Common myeloid progenitor, CD34-positive (primary cell): ENCODE measurements at places on chromosomes 16 and 17.

DNA sequence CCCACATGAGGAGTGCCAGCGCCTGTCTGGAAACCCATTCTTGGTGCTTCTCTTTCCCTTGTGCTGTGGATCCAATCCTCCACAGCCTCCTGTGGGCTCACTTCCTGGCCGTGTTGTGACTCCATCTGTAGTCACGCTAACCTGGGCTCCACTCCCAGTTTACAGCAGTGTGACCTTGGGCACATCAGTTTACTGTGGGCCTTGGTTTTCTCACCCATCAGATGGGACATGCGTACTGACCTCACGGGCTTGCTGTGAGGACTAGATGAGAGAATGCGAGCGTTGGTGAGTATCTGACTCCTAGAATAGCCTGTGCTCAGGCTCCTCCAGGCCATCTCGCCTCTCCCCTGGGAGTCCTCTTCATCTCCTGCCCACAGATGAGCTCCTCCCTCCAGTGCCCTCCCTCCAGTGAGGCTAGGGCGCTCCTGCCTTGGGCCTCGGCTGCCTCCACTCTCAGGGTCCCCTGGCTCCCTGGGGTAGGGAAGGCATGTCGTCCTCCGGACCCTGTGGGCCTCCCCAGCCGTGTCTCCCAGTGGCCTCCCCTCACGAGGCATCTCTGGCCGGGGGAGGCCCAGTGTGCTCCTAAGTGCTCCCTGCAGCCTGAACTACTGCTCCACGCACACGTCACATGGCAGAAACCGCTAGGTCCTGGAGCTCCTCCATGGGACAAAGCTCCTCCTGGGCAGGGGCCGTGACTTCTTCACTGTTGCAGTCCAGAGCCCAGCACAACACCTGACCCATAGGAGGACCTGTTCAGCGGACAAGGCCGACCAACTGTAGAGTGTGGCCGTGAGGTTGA lies 5.2 kb upstream of the FOXJ1 start:
- no peak overlapping the region for H3K4me3 ChIP-seq
- no peak for DNase-seq
- H3K4me1 ChIP-seq, result peaks cover 53% of the 10 kb centered on the region
- no peaks in the 10 kb centered on the region for H3K36me3 ChIP-seq
- no peak overlapping the region for H3K27ac ChIP-seq

DNA sequence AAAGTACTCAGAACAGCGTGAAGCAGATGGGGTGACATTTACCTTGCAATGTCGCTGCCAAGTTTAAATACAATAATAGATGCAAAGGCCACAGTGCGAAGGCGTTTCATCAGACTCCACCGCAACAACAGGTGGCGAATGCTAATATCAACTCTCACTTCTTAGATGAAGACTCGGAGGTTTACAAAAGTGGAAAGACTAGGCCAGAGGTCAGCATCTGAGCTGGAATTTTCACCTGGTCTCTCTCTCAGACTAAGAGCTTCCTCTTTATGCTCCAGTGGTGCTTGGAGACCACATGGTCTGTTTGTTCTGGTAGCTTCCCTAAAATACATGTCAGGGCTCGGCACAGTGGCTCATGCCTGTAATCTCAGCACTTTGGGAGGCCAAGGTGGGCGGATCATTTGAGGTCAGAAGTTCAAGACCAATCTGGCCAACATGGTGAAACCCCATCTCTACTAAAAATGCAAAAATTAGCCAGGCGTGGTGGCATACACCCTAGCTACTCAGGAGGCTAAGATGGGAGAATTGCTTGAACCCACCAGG lies 169.1 kb downstream of the XYLT1 start:
- no peaks in the 10 kb centered on the region for H3K27me3 ChIP-seq
- H3K27ac ChIP-seq, result no peak overlapping the region
- H3K4me3 ChIP-seq, result no peak overlapping the region
- peaks cover 8% of the 10 kb centered on the region for H3K4me1 ChIP-seq

- H3K27me3 ChIP-seq, result no peaks in the 10 kb centered on the region
- H3K27ac ChIP-seq, result peak overlapping the region; percentile 9
- peak; percentile 64 for DNase-seq
- H3K4me3 ChIP-seq, result peak overlapping the region; percentile 88
These were observed 1.3 kb downstream of the ZNF652 start for GRCh38 chr17:49360796-49361128.

GRCh38 chr17:4522661-4523060 lies 24.0 kb downstream of the SPNS2 start:
- no peak overlapping the region for H3K27ac ChIP-seq
- H3K4me1 ChIP-seq, result no peaks in the 10 kb centered on the region
- no peaks in the 10 kb centered on the region for H3K27me3 ChIP-seq
- DNase-seq, result no peak
- H3K36me3 ChIP-seq, result peaks cover 21% of the 10 kb centered on the region
- no peak overlapping the region for H3K4me3 ChIP-seq

DNA sequence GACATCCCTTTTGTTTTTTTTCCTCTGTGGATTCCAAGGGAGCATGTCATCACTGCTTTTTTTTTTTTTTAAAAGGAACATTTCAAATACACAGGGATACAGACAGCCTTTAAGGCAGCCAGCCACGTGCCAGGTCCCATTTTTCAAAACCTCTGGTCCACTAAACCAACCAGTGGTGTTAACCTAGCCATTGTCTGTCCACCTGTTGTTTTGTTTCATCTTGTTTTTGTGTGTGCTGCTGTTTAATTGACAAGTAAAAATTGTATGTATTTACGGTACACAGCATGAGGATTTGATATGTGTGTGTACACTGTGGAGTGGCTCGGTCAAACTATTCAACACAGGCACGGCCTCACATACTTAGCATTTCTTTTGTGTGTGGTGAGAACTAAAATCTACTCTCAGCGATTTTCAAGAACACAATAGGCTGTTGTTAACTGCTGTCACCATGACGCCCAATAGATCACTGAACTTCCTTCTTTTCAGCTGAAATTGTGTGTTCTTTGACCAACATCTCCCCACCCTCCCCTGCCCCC lies 19.2 kb downstream of the TMEM114 start:
- H3K27me3 ChIP-seq, result no peaks in the 10 kb centered on the region
- peaks cover 2% of the 10 kb centered on the region for H3K4me1 ChIP-seq
- no peaks in the 10 kb centered on the region for H3K36me3 ChIP-seq
- H3K4me3 ChIP-seq, result no peak overlapping the region

- no peaks in the 10 kb centered on the region for H3K27me3 ChIP-seq
- DNase-seq, result peak; percentile 77
- no peak overlapping the region for H3K27ac ChIP-seq
- peaks cover 15% of the 10 kb centered on the region for H3K4me1 ChIP-seq
These were observed 315.4 kb downstream of the MAP2K6 start for GRCh38 chr17:69729944-69730343.

DNA sequence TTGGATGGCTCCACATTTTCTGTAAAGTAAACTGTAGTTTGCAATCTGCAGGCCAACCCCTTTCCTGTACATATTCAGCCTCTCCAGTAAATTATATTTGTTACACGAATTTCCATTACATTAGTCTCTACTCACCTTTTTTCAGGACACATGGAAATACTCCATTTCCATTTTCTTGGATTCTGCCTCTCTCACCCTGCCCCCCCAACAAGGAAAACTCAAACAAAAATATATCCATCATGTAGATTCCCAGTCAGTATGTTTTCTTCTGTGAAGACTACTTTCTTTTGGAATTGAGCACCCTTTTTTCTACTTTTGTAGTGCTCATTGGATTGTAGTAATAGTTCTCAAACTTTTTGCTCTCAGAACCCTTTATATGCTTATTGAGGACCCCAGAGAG lies 2.9 kb downstream of the PPM1D start:
- peak overlapping the region; percentile 94 for H3K4me3 ChIP-seq
- no peaks in the 10 kb centered on the region for H3K27me3 ChIP-seq
- peaks cover 33% of the 10 kb centered on the region for H3K4me1 ChIP-seq
- peak overlapping the region; percentile 5 for H3K27ac ChIP-seq
- no peaks in the 10 kb centered on the region for H3K36me3 ChIP-seq

- H3K27me3 ChIP-seq, result no peaks in the 10 kb centered on the region
- peaks cover 69% of the 10 kb centered on the region for H3K4me1 ChIP-seq
- no peak overlapping the region for H3K27ac ChIP-seq
These were observed 57.1 kb downstream of the CYTH1 start for GRCh38 chr17:78724999-78725398.

DNA sequence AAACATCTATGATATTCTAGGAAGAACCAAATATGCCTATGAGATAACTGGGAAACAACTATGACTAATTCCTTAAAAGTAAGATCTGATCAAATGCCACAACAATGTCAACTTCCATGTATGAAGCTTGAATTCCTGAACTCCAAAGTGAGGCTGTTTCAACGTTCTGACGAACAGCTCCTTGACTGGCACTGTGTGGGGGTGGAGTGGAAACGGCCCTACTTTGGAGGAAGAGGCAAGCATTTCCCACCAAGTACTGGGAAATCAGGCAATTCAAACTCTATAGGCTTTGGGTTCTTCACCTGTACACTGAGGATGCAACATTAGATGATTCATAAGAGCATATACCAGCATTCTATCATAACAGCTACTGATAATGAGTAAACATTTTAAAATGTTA lies 187.2 kb downstream of the CDK5R1 start:
- no peak overlapping the region for H3K4me3 ChIP-seq
- DNase-seq, result no peak
- no peaks in the 10 kb centered on the region for H3K27me3 ChIP-seq
- H3K36me3 ChIP-seq, result no peaks in the 10 kb centered on the region
- H3K27ac ChIP-seq, result no peak overlapping the region
- no peaks in the 10 kb centered on the region for H3K4me1 ChIP-seq

DNA sequence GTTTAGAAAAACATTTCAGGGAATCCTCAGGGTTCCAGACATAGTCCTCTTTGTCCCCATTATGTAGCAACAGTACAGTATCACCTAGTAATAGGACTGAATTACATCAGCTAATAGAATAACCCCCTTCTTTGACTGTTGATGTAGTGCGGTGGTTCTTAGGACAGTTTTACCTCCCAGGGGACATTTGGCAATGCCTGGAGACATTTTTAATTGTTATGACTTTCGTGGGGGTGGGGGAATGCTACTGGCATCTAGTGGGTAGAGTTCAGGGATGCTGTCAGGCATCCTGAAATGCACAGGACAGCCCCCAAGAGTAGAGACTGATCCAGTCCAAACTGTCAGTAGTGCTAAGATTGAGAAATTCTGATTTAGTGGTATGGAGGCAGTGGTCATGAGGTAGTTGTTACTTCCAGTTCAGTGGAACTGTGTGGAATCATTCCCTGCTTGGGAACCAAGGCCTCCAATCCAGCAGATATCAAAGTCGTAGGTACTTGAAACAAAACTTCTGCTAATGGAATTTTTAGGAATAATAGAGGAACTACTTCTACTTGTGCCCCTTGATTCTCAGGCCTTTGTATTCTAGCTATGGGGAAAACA lies 20.3 kb downstream of the NF1 start:
- H3K27ac ChIP-seq, result no peak overlapping the region
- no peaks in the 10 kb centered on the region for H3K36me3 ChIP-seq
- no peak overlapping the region for H3K4me3 ChIP-seq
- H3K4me1 ChIP-seq, result no peaks in the 10 kb centered on the region
- DNase-seq, result no peak

DNA sequence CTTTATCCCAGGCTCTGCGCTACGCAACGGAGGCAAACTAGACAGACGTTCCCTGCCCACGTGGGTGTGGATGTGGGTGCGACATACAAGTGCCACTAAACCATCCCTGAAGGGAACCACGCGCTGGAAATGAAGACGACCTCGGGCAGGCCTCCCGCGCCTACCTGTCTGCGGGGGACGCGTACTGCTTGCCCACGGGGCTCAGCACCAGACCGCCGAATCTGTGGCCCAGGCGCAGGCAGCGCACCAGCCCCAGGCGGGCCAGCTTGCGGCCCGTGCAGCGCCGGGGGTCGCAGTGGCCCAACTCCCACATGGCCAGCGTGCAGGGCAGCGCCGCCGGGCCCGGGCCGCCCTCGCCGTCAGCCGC lies 480 bp downstream of the TSR3 start:
- peak overlapping the region; percentile 93 for H3K4me3 ChIP-seq
- H3K36me3 ChIP-seq, result peaks cover 2% of the 10 kb centered on the region

DNA sequence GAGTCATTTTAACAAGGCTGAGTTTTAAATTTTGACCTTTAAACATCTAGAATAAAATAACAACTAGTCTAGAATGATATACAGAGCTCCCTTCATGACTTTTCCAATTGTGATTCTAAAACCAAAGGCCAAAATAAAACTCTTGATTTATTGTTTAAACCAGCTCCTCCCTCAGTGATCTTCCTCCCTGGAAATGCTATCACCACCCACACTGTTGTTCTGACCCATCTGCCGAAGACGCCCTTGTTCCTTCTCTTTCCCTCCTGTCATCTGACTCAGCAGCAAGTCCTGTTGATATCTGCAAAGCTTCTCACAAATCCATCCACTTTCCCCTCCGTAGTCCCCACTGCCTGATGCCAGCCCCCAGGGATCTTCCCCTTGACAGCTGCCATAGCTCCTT lies 231.6 kb upstream of the DYNLRB2 start:
- H3K27me3 ChIP-seq, result no peaks in the 10 kb centered on the region
- no peaks in the 10 kb centered on the region for H3K4me1 ChIP-seq
- no peaks in the 10 kb centered on the region for H3K36me3 ChIP-seq
- no peak for DNase-seq
- no peak overlapping the region for H3K4me3 ChIP-seq

DNA sequence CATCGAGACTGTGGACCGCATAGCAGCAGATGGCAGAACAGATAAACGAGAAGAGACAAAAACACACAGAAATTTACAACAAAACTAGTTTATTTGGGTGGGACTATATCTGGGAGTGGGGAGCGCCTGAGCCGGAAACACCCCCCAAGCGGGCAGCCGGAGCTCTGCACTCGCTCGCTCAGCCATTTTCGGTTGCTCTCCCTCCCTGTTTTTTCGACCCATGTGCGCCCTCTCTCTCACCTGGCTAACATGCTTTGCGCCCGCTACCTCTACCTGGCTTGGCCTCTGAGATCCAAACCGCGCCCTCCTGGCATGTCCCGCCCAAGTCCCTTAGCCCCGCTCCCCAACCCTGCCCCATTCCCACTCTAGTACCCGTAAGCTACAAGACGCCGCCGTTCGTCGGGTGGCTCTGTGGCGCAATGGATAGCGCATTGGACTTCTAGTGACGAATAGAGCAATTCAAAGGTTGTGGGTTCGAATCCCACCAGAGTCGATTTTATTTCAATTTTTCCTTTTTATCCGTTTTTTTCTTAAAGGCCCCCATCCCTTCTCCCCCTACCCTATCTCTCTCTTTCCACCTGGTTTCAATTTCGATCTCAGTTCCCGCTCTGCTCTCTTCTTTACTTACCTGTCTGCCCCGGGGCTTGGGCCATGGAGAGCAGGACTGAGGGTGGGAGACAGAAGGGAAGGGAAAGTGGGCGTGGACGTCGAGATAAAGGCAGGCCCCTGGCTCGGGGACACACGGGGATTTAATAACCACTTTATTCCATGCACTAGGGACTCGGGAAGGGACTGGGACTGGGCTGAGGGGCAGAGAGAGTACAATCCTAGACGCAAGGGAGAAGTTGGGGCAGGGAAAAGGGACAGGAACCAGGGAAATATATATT lies 2.4 kb upstream of the ALOXE3 start:
- H3K4me1 ChIP-seq, result peaks cover 72% of the 10 kb centered on the region
- H3K36me3 ChIP-seq, result no peaks in the 10 kb centered on the region
- no peak overlapping the region for H3K27ac ChIP-seq

DNA sequence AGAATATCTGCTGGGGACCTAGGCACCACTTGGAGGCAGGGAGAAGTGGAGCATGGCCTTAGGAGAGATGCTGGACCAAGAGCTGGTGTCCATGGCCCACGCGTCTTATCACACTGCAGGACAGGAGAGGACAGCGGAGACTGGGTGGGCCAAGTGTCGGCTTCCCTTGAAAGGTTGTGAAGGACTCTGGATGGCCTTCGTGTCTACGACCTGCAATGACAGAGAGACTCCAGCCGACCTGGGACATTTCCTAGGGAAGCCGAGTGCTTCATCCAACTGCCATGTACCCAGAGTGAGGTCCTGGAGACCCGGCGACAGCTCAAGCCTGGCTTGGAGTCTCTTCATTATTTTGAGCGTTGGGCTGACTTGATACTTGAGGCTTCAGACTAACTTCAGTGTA lies 20.5 kb downstream of the C1QTNF1 start:
- H3K27me3 ChIP-seq, result no peaks in the 10 kb centered on the region
- no peak for DNase-seq
- no peaks in the 10 kb centered on the region for H3K4me1 ChIP-seq
- H3K4me3 ChIP-seq, result no peak overlapping the region
